Fibroblast of lung (primary cell): ENCODE measurements at places on chromosomes 2 and 18. TPM values are rescaled to one million over a fixed set of nuclear protein-coding genes. Genes with fewer than 3 reads are reported as not detected.

Gene SERPINB11
- not detected in 2 replicates for total RNA-seq

Gene IFIH1
- total RNA-seq, result 10.0 and 11.4 TPM in 2 replicates

DNA sequence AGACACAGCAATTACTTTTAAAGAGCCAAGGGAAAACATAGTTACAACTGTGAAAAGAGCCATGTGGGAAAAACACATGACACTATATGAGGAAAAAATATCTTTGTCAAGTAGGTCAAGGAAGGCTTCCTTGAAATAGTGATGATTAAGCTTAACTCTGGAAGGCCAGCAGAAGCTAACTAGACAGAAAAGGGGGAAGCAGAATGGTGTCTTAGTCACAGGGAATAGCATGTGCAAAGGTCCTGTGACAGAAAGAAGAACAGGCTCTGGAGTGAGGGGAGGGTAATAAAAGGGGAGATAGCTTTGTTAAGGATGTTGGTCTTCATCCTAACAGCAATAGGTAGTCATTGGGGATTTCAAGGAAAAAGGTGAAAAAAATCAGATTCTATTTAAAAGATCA is 64.0 kb downstream of the ARHGAP25 start:
- H3K27ac ChIP-seq, result no peak overlapping the region
- DNase-seq, result no peak
- no peaks in the 10 kb centered on the region for H3K27me3 ChIP-seq
- H3K4me3 ChIP-seq, result no peak overlapping the region
- no peaks in the 10 kb centered on the region for H3K36me3 ChIP-seq

DNA sequence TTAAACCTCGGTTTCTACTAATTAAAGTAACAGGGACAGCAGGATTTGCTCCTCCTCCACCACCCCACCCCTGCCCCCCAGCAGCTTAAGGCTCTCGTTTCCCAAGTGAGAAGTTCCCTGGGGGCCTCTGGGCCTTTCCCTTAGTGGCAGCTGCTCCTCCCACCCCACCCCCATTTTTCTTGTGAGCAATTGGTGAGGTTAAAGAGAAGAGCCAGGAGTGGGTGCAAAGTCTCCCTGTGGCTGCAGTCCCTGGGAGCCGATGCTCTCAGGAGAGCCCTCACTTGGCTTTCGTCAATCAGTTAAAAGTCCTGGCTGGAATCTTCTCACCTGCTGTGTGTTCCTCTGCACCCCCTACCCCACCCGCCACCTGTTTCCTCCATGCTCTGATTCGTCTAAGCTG is 48.7 kb upstream of the AGAP1 start:
- H3K4me3 ChIP-seq, result no peak overlapping the region
- no peaks in the 10 kb centered on the region for H3K36me3 ChIP-seq
- no peaks in the 10 kb centered on the region for H3K27me3 ChIP-seq
- H3K4me1 ChIP-seq, result no peaks in the 10 kb centered on the region

GRCh38 chr2:128442891-128443302 is 124.2 kb upstream of the HS6ST1 start:
- DNase-seq, result no peak
- H3K27me3 ChIP-seq, result no peaks in the 10 kb centered on the region

DNA sequence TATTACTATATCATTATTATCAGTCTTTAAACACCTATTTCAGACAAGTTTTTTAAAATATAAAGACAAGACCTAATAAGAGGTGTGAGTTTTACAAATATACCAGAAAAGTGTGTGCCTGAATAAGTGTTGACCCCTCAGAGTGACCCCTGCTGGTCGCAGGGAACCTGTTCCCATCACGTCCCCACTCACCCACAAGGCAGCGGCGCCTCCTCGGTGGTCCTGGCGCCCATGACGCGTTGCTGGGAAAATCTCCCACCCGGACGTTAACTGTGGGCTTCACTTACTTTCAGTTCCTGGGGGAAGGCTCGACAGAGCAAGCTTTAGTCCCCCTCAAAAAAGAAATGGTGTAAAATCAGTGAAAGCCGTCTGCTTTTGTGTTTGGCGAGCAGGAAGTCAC is 93.5 kb downstream of the TMEM18 start:
- H3K4me1 ChIP-seq, result no peaks in the 10 kb centered on the region
- H3K36me3 ChIP-seq, result no peaks in the 10 kb centered on the region
- no peak overlapping the region for H3K4me3 ChIP-seq
- H3K27me3 ChIP-seq, result no peaks in the 10 kb centered on the region
- no peak overlapping the region for H3K27ac ChIP-seq

DNA sequence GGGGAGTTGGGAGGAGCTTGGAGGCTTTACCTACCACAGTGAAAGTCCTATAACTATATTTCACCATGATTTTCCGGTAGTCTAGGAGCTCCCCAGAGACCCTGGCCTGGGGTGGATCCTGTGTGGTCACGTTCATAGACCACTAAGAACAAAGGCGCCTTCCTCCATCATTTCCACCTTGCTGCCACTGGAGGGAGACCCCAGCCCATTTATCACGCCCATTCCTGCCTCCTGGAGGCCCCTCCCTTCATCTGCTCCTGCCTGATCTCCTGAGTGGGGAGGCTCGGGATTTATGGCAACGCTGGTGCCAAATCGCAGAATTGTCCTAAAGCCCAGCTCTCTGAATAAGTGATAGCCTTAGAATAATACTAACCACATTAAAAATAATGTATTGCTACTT is 507.6 kb upstream of the SPHKAP start:
- H3K4me3 ChIP-seq, result no peak overlapping the region
- H3K27ac ChIP-seq, result no peak overlapping the region
- no peaks in the 10 kb centered on the region for H3K36me3 ChIP-seq
- no peaks in the 10 kb centered on the region for H3K27me3 ChIP-seq
